Uterine smooth muscle cell (primary cell): ENCODE measurements at places on chromosomes 3 and 15. TPM values are rescaled to one million over a fixed set of nuclear protein-coding genes. Genes with fewer than 3 reads are reported as not detected.

SLC22A13 gene
- 0.22 and 0.25 TPM in 2 replicates for total RNA-seq

CCR4 gene
- not detected in 2 replicates for total RNA-seq

LPP gene
- 70.6 and 111 TPM in 2 replicates for total RNA-seq

RPL22L1 gene
- 177 and 213 TPM in 2 replicates for total RNA-seq

MEIS2 gene
- 72.7 and 80.9 TPM in 2 replicates for total RNA-seq

CACNA2D3 gene
- not detected in 2 replicates for total RNA-seq

GOLGA6A gene
- total RNA-seq = under 0.01 TPM in 1 of 2 replicates, not detected in the other

PIERCE2 gene
- total RNA-seq = 0.55 and 1.6 TPM in 2 replicates

CLSTN2 gene
- 0.50 and 1.00 TPM in 2 replicates for total RNA-seq

SIDT1 gene
- total RNA-seq = not detected in 2 replicates

SUCNR1 gene
- total RNA-seq = not detected in 2 replicates

CCDC191 gene
- 1.2 and 2.5 TPM in 2 replicates for total RNA-seq

FILIP1L gene
- 15.8 and 24.0 TPM in 2 replicates for total RNA-seq

P2RY14 gene
- not detected in 2 replicates for total RNA-seq

UROC1 gene
- total RNA-seq = not detected in 2 replicates

ITIH4 gene
- total RNA-seq = 0.66 and 1.7 TPM in 2 replicates

P3H2 gene
- 14.1 and 15.7 TPM in 2 replicates for total RNA-seq

HCLS1 gene
- 2.1 and 2.5 TPM in 2 replicates for total RNA-seq
